Activated naive CD4-positive, alpha-beta T cell treated with anti-CD3 and anti-CD28 coated beads, Interleukin-2, amount 50 U/mL, for 16 hours (primary cell): ENCODE measurements at places on chromosomes 5 and 9.

DNA sequence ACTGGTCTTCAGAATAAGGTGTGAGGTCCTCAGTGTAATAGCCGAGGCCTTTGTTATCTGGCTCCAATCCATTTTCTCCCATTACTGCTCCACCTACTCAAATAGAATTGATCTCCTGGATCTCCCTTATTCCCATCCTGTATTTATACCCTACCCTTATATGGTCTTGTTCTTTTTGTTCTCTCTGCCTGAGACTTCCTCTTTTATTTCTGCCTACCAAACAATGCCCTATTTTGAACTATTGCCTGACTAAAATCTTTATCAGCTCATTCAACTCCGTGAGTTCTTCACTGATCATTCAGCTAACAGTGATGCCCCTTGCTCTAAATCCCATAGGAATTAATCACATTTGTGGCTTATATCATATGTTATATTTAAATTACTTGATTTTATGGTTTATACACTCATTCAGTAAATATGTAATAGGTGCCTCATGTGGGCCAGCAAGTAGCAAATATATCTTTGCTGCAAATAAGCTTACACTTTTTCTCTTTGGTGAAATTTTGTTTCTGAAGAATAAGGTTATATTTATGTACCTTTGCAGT, 417.5 kb upstream of the MEF2C start:
- no peak for DNase-seq

DNA sequence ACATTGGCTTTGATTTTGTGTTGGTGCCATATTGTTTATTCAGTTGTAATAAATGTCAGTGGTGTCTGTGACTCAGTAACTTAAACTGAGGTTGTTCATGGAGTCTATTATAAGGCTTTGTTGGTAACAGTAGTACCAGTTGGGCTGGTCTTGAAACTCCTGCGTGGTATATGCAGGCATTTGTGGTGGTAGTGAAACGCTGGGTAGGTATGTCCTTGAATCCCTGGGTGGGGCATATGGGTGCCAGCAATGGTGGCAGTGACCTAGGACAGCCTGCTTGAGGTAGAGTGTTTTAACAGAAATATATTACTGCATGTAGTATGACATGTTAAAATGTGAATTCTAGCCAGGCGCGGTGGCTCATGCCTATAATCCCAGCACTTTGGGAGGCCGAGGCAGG, 1058.5 kb upstream of the SEMA6A start:
- DNase-seq, result no peak

- no peak for DNase-seq
Measured at GRCh38 chr9:97855486-97855875, 2.5 kb downstream of the FOXE1 start.

GRCh38 chr5:153907170-153907775, 131.4 kb downstream of the FAM114A2 start:
- no peak for DNase-seq

DNA sequence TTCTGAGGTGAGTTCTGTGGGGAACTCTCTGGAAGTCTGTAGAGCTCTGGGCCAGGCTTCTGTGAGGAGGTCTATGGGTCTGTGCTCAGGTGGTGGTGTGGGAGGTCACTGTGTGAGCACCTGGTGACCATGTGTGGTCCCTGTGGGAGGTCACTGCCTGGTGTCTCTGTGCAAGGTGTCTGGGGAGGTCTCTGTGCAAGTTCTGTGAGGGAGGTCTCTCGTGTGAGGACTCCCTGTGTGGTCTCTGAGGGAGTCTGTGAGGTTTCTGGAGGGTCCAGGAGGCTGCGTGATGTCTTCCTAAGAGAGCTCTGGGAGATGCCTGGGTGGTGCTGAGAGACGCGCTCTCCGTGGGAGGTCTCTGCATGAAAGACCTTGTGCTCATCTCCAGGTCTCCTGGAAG, 6.0 kb upstream of the SPATA31E1 start:
- DNase-seq, result no peak

DNA sequence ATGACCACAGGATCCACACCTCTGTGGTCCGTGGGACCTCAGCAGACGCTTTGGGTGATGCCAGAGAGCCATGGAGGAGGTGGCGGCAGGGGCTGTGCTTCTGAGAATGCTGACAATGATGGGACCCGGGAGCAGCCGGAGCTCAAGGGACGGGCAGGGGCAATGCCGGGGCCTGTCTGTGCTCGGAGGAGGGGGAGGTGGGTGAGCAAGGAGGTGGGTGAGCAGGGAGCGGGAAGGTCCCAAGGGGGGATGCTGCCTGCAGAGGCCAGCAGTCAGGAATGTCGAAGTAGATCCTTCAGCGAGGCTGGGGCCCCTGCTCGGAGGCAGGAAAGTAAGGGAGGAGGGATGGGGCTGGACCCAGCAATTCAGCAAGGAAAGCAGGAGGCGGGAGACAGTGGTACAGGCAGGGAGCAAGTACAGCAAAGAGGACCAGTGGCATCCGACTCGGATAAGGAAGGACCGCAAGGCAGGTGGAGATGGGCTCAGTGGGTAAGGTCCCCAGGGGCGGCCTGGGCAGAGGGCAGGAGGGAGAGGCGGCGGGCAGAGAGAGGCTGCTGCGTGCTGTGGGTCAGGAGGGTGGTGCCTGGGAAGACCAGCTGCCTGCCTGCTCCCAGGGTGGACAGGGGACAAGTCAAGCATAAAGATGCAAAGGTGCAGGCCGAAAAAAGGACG, 49.0 kb downstream of the ADAMTS2 start:
- DNase-seq, result no peak

DNA sequence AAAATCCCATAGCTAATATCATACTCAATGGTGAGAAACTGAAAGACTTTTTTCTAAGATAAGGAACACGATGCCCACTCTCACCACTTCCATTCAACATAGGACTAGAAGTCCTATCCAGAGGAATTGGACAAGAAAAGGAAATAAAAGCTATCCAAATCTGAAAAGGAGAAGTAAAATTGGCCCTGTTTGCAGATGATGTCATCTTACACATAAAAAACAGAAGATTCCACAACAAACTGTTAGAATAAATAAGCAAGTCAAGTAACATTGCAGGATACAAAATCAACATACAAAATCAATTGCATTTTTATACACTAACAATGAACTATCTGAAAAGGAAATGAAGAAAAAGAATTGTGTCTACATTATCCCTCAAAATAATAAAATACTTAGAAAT, 308.0 kb downstream of the MCTP1 start:
- no peak for DNase-seq

GRCh38 chr9:133477992-133478850, 678 bp downstream of the SLC2A6 start:
- no peak for DNase-seq

- DNase-seq, result no peak
Measured at GRCh38 chr9:81430727-81431126, 258.6 kb downstream of the TLE1 start.

GRCh38 chr5:135376961-135377624, 21.9 kb downstream of the MACROH2A1 start:
- peak; percentile 24 for DNase-seq

DNA sequence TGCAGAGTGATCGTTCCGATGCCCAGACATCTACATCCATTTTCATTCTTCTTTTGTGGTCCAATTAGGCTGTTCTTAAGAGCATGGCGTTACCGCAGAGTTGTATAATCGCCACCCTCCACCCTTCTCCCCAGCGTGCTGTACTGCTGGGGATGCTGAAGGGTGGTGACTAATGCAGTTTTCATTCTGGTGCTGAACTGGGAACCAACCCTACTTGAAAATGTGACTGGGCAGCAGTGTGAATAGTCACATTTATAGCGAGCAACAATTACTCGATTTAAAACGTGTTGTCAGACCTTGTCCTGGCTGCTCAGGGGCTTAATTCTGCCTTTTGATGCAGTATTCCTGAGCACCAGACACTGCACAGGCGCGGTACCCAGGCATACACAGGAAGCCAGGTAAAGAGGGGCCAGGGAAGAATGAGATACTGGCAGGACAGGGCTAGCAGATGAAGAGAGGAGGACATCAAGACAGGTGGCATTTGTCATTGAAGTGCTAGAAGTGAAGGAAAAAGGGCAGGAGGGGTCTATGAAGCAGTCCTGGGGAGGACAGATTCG, 719 bp upstream of the ISCA1 start:
- no peak for DNase-seq

GRCh38 chr9:127204771-127205470, 59.7 kb upstream of the GARNL3 start:
- no peak for DNase-seq
